ENCODE measurements at places on chromosomes 11 and 22.

DNA sequence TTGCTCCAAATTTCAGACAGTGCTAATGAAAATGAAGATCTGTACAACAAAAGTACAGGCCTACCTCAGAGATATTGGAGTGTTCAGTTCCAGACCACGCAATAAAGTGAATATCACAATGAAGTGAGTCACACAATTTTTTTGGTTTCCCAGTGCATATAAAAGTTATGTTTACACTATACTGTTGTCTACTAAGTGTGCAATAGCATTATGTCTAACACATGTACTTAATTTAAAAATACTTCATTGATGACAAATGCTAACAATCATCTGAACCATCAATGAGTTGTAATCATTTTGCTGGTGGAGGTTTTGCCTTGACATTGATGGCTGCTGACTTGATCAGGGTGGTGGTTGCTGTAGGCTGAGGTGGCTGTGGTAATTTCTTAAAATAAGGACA is 60.6 kb upstream of the E2F8 start:
- no peaks in the 10 kb centered on the region for H3K4me1 ChIP-seq
- H3K4me3 ChIP-seq: no peak overlapping the region
- no peaks in the 10 kb centered on the region for H3K36me3 ChIP-seq

DNA sequence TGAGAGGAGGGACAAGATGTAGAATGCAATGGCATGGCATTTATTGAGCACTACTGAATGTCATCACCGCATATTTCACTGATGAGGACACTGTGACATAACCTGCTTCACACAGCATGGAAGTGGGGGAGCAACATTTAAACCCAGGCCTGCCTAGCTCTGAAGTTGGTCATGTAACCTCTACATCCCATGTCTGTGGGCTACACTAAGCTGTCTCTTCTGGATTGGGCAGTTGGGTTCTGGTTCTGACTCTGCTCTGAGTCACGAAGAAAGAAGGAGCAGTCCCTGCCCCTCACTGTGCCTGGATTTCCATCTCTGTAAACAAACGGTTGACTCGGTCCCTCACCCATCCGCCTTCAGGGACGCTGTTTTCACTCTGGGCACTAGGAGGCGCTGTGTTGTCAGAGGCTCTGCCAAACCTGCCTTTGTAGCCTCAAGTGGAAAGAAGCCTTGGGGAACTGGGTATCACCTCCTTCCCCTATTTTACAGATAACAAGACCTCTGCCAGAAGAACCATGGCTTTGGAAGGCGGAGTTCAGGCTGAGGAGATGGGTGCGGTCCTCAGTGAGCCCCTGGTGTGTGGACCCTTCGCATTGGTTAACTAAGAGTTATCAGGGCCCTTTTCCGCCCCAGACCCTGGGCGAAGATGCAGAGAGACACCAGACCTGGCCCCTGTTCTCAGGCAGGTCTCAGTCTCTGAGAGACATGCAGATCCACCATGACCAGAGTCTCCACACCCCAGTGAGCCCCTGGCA is 12.7 kb upstream of the ARHGEF17 start:
- no peak overlapping the region for H3K4me3 ChIP-seq
- peak; percentile 90 for DNase-seq
- H3K4me1 ChIP-seq: peaks cover 50% of the 10 kb centered on the region
- H3K27me3 ChIP-seq: no peaks in the 10 kb centered on the region

DNA sequence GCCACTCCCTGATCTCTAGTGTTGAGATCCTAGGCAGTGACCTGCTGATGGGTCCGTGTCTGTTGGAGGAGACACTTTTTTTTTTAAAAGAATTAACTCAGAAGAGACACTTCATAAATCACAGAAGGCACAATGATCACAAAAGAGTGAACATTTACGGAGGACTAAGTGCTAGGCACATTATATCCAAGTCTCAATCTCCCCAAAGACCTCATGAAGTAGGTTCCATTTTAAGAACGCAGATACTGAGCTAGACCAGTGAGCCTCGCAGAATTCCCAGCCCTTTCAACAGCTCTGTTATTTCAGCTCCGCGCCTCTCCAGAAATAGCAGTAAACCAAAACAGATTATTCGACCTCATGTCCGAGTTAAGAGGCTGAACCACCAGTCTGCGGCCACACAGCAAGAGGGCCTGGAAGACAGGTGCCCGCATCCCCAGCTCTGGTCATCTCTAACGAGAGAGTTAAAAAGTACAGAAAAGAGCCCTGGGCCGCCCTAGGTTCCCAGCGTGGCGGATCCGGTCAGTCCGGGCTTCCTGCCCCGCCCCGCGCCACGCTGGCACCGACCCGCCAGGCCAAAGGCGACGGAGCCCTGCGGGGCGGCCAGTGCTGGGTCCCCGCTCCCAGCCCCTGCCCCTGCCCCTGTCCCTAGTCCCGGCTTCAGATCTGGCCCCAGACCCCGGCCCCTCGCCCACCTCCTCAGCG is 612 bp downstream of the XBP1 start:
- peak overlapping the region; percentile 100 for H3K27ac ChIP-seq
- peak overlapping the region; percentile 84 for H3K4me3 ChIP-seq
- no peaks in the 10 kb centered on the region for H3K27me3 ChIP-seq
- H3K36me3 ChIP-seq: peaks cover 41% of the 10 kb centered on the region
- peak; percentile 92 for DNase-seq

DNA sequence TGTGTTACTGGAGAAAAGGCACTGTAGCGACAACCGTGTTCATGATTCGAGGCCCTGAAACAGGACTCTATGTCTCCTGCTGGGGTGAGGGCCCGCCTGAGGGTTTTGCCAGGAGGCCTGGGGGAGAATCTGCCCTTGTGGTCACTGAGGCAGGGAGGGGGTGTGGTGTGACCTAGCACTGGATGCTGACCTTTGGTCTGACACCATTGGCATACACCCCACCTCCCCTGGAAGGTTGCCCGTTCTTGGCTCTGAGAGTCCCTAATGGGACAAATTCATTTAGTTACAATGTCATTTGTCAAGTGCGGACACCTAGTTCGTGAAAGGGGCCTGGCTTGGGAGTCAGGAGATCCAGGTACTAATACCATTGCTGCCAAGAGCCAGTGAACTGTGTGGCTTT is 29.0 kb downstream of the NECTIN1 start:
- no peak overlapping the region for H3K4me3 ChIP-seq
- H3K36me3 ChIP-seq: no peaks in the 10 kb centered on the region
- H3K27ac ChIP-seq: peak overlapping the region; percentile 26
- no peaks in the 10 kb centered on the region for H3K27me3 ChIP-seq

GRCh38 chr22:23823331-23823791 is 15.4 kb downstream of the DERL3 start:
- no peak overlapping the region for H3K4me3 ChIP-seq
- DNase-seq: peak; percentile 31
- peaks cover 43% of the 10 kb centered on the region for H3K4me1 ChIP-seq
- no peak overlapping the region for H3K27ac ChIP-seq
- peaks cover 87% of the 10 kb centered on the region for H3K36me3 ChIP-seq

DNA sequence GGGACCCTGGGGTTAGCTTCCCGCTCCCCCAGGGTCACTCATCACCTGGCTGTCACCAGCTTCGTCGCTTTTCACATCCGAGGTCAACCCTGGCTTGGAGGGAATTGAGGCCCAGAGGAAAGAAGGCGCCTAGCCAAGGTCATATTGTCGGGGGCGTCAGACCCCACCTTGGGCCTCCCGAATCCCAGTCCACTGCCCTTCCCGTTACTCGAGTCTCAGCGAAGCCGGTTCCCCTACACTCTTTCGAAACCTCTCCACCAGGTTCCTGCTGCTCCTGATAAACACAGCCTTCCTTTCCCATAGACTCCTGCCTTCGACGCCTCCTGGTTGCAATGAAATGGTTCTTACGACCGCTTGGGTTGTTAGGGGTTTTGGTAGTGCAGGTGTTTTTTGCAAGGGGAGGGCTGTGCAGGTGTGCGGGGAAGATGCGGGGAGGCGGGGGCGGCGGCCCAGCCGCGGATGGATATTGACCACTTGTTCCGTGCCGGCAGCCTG is 642 bp downstream of the NAA40 start:
- H3K36me3 ChIP-seq: no peaks in the 10 kb centered on the region
- no peak for DNase-seq
- peaks cover 35% of the 10 kb centered on the region for H3K4me1 ChIP-seq
- H3K27ac ChIP-seq: peak overlapping the region; percentile 82
- H3K4me3 ChIP-seq: peak overlapping the region; percentile 82
- no peaks in the 10 kb centered on the region for H3K27me3 ChIP-seq

GRCh38 chr11:22106566-22106965 is 86.3 kb upstream of the ANO5 start:
- H3K4me1 ChIP-seq: no peaks in the 10 kb centered on the region
- H3K27ac ChIP-seq: no peak overlapping the region
- H3K4me3 ChIP-seq: no peak overlapping the region
- no peaks in the 10 kb centered on the region for H3K36me3 ChIP-seq

DNA sequence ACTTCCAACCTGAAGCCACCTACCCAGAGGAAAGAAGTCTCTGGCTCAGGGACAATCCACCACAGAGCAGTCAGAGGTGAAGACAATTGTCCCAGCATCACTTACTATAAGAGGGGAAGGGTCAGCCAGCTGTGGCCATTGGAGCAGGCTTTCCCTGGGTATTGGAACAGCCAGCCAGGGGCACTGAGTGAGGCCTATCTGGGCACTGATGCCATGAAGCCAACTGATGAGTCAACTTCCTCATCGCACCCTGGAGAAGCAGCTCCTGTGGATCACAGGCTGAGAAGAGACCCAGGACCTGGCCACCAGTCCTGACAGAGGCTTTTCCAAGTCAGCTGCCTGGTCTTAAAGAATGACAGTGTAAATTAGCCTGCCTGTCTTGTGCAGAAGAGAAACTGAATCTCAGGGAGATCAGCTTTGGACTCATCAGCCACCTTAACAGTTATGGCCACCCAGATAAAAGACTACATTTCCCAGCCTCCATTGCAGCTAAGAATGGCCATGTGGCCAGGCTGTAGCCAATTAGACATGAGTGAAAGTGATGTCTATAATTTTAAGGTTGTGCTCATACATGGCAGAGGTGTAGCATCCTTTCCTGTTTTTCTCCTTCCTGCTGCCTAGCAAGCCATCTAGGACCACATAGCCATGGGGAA is 19.0 kb downstream of the CHST1 start:
- H3K4me3 ChIP-seq: no peak overlapping the region
- no peaks in the 10 kb centered on the region for H3K4me1 ChIP-seq
- peaks cover 26% of the 10 kb centered on the region for H3K36me3 ChIP-seq

GRCh38 chr11:72739240-72740059 is 12.8 kb downstream of the ARAP1 start:
- peak overlapping the region; percentile 30 for H3K4me3 ChIP-seq
- peak; percentile 85 for DNase-seq
- H3K4me1 ChIP-seq: peaks cover 100% of the 10 kb centered on the region
- no peaks in the 10 kb centered on the region for H3K27me3 ChIP-seq
- H3K36me3 ChIP-seq: no peaks in the 10 kb centered on the region
- H3K27ac ChIP-seq: peak overlapping the region; percentile 95

GRCh38 chr11:107042748-107043147 is 24.5 kb upstream of the GUCY1A2 start:
- no peaks in the 10 kb centered on the region for H3K36me3 ChIP-seq
- no peak overlapping the region for H3K4me3 ChIP-seq
- no peak for DNase-seq

GRCh38 chr11:117273550-117274289 is 17.4 kb upstream of the BACE1-AS start:
- H3K27me3 ChIP-seq: no peaks in the 10 kb centered on the region
- peaks cover 61% of the 10 kb centered on the region for H3K36me3 ChIP-seq
- DNase-seq: no peak
- no peak overlapping the region for H3K27ac ChIP-seq
- H3K4me3 ChIP-seq: no peak overlapping the region
- no peaks in the 10 kb centered on the region for H3K4me1 ChIP-seq

- H3K36me3 ChIP-seq: no peaks in the 10 kb centered on the region
- DNase-seq: no peak
- no peak overlapping the region for H3K27ac ChIP-seq
- H3K4me3 ChIP-seq: no peak overlapping the region
Observed at GRCh38 chr11:34292111-34292510, 65.7 kb downstream of the ABTB2 start.

GRCh38 chr22:47561766-47562165 is 799.3 kb downstream of the TBC1D22A start:
- H3K4me3 ChIP-seq: no peak overlapping the region
- peaks cover 3% of the 10 kb centered on the region for H3K27me3 ChIP-seq
- DNase-seq: no peak
- no peaks in the 10 kb centered on the region for H3K4me1 ChIP-seq
- H3K36me3 ChIP-seq: no peaks in the 10 kb centered on the region

DNA sequence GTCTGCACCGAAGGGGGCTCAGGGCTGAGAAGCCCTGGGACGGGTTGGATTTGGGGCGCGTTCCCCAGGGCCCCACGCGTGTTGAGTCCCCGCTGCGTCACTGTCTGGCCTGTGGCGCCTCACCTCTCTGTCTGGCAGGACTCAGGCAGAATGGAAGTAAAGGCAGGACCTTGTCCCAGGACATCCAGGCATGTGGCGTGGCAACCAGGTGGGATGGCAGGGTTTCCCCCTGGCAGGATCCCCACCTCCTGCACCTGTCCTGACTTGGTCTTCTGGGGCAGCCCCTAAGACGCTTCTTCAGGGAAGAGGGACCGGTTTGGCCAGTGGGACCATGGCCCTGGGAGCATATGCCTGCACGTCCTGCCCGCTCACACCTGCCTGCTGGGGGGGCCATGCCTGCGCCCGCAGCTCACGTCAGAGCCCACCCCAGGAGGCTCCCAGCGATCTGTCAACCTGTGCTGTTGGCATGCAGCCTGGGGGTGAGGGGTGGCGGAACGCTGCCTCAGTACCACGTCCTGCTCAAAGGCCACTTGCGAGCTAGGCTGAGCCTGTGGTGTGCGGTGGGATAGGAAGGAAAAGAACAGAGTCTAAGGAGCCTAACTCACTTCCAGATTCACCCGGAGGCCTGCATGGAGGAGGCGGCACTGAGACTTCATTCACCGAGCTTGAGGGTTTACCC is 72.7 kb downstream of the KCNQ1 start:
- H3K4me3 ChIP-seq: no peak overlapping the region
- H3K4me1 ChIP-seq: no peaks in the 10 kb centered on the region

GRCh38 chr22:29081517-29082236 is 8.8 kb downstream of the KREMEN1 start:
- no peak for DNase-seq
- peaks cover under 1% of the 10 kb centered on the region for H3K27me3 ChIP-seq
- no peaks in the 10 kb centered on the region for H3K4me1 ChIP-seq

- no peaks in the 10 kb centered on the region for H3K4me1 ChIP-seq
- DNase-seq: no peak
- H3K27ac ChIP-seq: no peak overlapping the region
Observed at GRCh38 chr11:4118107-4118506, 23.5 kb downstream of the RRM1 start.

DNA sequence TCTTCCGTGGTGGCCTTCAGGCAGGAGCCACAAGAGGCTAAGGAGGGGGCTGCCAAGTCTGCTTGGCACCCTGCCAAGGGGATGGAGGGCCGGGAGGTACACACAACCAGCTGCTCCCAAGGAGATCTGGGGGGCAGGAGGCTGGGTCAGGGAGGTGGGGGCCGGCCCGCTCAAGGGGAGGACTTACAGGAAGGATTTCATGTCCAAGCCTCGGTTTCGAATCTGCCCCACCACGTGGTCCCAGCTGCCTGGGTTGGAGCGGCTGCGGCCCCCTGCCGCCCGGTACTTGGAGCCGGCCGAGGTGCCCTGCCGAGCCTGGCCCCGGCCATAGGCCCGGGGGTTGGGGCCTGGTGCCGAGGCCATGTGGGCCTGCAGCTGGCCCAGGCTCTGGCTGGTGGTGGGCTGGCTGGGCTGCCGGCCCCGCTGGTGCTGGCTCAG is 33.5 kb downstream of the LRRC10B start:
- H3K27me3 ChIP-seq: peaks cover 8% of the 10 kb centered on the region
- H3K27ac ChIP-seq: no peak overlapping the region
- H3K4me3 ChIP-seq: no peak overlapping the region
- no peak for DNase-seq
- no peaks in the 10 kb centered on the region for H3K36me3 ChIP-seq
- H3K4me1 ChIP-seq: peaks cover 10% of the 10 kb centered on the region
